ENCODE measurements at places on chromosomes 12 and 14. TPM values are rescaled to one million over a fixed set of nuclear protein-coding genes. Genes with fewer than 3 reads are reported as not detected.

The RNFT2 gene
- 2.7 TPM for total RNA-seq

The MYO1H gene
- not detected for total RNA-seq

The TMED10 gene
- total RNA-seq: 469 TPM

The KLC1 gene
- total RNA-seq: 193 TPM

The DHRS7 gene
- 85.2 TPM for total RNA-seq

The ADCY4 gene
- total RNA-seq: 0.97 TPM

The CCDC198 gene
- total RNA-seq: not detected

The SYCP3 gene
- 0.32 TPM for total RNA-seq

The HCAR3 gene
- not detected for total RNA-seq

The SERPINA10 gene
- not detected for total RNA-seq

The NUDT4 gene
- total RNA-seq: 49.6 TPM

The NPAS3 gene
- 0.32 TPM for total RNA-seq

The DHRS2 gene
- 1.3 TPM for total RNA-seq

The ADAMTS20 gene
- total RNA-seq: 0.14 TPM

The RPS6KL1 gene
- total RNA-seq: 0.59 TPM

The MGP gene
- total RNA-seq: 6.7 TPM

The PRIMA1 gene
- total RNA-seq: not detected

The SLC38A4 gene
- 4.2 TPM for total RNA-seq

The GSKIP gene
- total RNA-seq: 121 TPM

The GNB3 gene
- total RNA-seq: 3.6 TPM

The SLCO1A2 gene
- not detected for total RNA-seq

The GAS2L3 gene
- 18.4 TPM for total RNA-seq

The GLT1D1 gene
- not detected for total RNA-seq

The SLC10A1 gene
- not detected for total RNA-seq

The HOXC13 gene
- total RNA-seq: not detected

The C12orf54 gene
- not detected for total RNA-seq

The SRRM4 gene
- not detected for total RNA-seq

The TECPR2 gene
- total RNA-seq: 14.6 TPM

The CLEC6A gene
- total RNA-seq: not detected

The HSPA2 gene
- 33.0 TPM for total RNA-seq

The LRTM2 gene
- total RNA-seq: not detected

The PLEKHH1 gene
- 1.0 TPM for total RNA-seq

The AKAP6 gene
- total RNA-seq: 1.2 TPM

The UBR7 gene
- 15.7 TPM for total RNA-seq

The CNOT2 gene
- total RNA-seq: 198 TPM

The IL25 gene
- not detected for total RNA-seq

The DEGS2 gene
- not detected for total RNA-seq

The TAS2R7 gene
- total RNA-seq: not detected

The SMIM41 gene
- 0.23 TPM for total RNA-seq

The SMIM10L1 gene
- 7.2 TPM for total RNA-seq

The KRT2 gene
- total RNA-seq: not detected

The DTX3 gene
- total RNA-seq: 22.9 TPM
